ENCODE measurements at places on chromosomes 11 and 22.

DNA sequence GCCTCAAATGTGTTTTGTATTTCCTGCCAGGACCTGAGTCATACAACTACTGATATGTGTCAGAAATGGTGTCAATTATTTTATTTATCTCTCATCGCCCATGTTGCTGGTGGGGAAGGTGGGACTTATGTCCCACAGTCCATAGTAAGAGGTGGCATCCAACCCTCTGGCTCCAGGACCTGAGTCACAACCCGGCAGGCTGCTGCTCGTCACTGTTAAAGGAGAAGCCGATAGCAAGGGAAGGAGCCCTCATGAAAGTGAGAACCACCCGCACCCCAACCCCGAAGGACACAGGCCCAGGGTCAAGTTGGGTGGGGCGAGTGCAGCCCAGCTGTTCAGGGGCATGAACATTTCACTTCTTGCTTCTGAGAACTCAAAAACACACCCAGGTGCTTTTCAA is 33.1 kb upstream of the TP53I11 start:
- DNase-seq: no peak

- no peak for DNase-seq
Measured at GRCh38 chr22:48635816-48636215, 1191.9 kb downstream of the BRD1 start.

GRCh38 chr11:61820174-61820573 is 3.4 kb upstream of the FADS1 start:
- no peak for DNase-seq

DNA sequence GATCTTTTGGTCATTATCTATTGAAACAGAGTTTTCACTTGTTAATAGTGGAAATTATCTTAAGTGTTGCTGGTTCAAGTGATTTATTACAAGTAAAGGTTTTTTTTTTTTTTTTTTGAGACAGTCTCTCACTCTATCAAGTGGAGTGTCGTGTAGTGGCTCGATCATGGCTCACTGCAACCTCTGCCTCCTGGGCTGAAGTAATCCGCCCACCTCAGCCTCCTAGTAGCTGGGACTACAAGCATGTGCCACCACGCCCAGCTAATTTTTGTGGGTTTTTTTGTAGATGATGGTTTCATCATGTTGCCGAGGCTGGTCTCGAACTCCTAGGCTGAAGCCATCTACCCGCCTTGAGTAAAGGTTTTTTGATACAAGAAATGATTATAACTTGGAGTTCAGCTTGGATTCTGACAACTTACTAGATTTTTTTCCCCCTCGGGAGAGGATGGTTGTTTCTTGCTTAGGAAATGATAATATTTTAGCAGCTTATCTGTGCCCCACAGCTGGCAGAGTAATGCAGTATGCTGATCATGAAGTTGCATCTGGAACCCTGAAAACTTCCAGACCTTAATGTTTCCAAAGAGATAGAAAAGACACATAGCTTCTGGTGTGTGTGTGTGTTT is 68.9 kb downstream of the MTMR3 start:
- no peak for DNase-seq

DNA sequence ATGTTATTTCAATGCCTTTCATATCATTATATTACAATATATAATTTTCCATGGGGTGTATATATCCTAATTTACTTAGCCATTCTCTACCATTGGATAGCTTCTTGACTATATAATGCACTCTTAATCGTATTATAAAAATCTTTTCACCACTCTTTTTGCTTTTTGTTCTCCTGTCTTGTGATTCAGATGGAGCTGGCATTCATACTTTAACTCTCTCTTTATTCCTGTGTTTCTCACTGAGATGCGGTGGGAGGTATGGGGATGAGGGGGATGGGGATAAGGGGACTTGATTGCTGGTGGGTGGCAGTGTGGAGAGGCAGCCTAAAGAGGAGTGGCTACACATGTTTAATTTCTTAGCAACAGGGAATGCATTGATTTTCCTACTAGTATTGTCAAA is 105.9 kb downstream of the NELL1 start:
- no peak for DNase-seq

DNA sequence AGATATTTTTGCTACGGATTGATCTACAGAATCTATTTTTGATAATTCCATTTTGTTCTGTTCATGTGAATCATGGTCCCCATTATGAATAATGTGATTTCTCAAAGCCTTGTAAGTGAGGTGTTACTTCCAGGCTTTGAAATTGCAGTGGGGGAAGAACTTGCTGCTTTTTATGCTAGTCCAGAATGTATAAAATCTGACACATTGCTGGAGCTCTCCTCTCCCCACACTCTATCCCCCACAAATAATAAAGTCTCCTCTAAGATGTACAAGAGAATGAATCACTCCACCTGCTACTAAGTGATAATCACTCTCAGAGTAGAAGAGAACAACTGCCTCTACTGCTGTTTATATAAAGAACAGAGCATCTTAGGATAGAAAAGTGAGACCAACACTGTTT is 5.9 kb upstream of the RAB6A start:
- no peak for DNase-seq

DNA sequence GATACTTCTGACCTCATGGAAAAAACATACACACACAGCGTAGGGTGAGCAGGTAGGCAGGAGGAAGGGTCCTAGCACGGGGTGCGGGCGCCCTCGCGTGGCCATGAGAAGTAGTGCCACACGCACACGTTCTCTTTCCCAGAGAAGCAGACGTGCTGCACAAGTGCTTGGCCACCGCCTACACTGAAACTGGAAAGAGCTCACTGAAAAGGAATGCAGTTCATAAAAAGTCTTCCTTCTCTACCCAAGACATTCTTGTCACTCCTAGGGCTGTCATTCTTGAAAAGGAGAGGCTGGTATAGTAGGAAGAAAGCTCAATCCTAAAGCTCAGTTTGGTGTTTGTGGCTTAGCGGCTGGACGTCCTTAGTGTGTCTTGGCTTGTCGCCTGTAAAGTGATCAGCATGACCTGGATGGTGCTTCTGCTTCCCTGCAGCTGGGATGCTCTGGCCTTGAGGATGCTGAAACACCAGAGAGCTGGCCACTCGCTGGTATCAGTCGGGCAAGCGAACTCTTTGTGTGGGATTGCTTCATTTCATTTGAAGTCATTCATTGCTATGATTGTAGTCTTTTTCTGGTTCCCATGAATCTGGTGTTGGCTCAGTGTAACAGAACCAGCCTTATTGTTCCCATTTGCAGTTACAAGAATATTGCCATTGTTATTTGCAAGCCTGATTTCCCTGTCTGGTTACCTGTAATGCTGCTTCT is 303.8 kb downstream of the NTM start:
- DNase-seq: no peak

- no peak for DNase-seq
Measured at GRCh38 chr11:133907841-133908241, 48.9 kb downstream of the IGSF9B start.

- DNase-seq: no peak
Measured at GRCh38 chr11:125404157-125404810, 91.8 kb downstream of the FEZ1 start.

GRCh38 chr22:22474733-22475132 is 33.8 kb downstream of the ZNF280B start:
- DNase-seq: no peak

DNA sequence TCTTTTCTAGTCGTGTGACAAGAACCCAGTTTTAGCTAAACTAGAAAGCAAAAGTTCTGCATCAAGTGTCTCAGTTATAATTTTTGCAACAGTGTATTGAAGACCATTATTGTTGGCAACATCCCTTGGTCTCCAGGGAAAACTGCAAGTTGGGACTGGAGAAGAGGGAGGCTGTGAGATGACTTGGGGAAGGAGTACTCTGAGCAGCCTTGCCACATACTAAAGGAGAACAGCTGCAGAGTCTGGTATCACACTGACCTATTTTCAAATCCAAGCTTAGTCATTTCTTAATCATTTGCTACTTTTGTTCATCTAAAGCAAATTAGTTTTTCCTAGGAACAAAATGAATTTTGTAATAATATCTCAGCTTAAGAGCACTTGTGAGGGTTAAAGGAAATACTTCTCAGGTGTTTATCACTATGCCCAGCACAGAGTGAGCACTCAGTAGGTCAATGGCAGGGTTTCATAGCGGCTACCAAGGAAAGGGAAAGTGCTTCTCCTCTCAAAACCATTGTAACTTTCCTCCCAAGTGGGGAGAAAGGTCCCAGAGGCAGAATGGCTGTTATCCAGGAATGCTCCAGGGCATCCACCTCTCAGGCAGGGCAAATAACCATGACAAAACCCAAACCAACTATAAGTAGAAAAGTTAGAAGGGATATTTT is 247.1 kb downstream of the C11orf87 start:
- no peak for DNase-seq

GRCh38 chr11:60700689-60701468 is 1.5 kb downstream of the MS4A8 start:
- no peak for DNase-seq

DNA sequence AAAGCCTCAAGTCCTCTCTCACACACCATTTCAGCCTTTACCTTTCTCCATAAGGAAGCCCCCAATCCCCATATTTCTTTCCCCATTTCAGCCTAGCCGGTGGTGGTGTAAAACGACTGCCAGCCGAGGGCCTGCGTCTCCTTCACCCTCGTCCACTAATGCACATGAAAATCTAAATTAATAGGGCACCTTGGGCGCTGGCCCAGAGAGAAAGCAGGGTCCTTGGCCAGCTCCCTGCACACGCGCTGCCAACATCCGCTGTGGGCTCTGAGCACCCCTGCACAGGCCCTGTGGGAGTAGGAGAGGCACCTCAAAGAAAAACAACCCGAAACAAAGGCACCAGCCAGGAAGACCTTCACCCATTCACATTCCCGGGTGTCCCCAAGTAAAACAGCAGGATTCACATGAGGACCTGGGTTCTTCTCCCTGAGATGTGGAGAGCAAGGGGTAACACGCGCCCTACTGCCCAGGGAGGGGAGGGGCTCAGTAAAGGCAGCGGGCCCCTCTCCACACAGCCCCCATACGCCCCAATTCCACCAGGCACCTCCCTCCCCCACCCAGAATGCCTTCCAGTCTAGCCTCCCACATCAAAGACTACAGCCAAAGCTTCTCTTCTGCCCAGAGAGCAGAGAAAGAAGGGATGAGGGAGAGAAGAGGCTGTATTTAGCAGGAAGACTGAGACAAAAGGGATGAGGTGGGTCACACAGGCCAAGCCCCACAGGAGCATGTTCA is 79.0 kb downstream of the MICAL3 start:
- no peak for DNase-seq

DNA sequence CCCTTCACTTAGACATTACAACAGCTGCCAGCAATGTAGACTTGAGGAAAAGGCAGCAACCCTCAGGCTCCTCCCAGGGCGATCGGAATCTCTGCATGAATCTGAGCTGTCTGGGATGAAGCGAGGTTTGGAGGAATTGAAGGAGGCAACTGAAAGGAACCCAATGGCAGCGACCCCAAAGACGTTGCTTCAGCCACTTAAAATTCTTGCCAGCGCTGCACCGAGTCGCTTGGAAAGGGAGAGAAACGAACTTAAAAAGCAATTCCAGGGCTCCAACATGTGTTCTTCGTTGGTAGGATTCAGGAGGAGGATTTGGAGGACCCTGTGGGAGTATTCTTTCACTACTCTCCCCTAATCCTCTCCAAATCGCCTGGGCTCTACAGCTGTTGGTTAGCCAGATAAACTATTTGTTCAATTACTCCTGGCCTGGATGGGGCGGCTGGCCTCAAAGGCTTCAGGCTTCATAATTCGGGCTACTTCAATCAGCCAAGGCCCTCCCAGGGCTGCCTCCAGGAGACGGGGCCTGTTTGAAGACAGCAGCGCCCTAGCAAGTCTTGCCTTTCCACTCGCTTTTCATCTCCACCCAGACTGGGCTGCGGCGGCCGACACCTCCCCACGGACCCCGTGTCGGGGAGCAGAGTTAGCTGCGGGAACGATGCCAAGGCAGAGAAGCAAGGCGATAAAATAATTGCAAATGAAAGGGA is 72.4 kb upstream of the TMEM45B start:
- DNase-seq: no peak

DNA sequence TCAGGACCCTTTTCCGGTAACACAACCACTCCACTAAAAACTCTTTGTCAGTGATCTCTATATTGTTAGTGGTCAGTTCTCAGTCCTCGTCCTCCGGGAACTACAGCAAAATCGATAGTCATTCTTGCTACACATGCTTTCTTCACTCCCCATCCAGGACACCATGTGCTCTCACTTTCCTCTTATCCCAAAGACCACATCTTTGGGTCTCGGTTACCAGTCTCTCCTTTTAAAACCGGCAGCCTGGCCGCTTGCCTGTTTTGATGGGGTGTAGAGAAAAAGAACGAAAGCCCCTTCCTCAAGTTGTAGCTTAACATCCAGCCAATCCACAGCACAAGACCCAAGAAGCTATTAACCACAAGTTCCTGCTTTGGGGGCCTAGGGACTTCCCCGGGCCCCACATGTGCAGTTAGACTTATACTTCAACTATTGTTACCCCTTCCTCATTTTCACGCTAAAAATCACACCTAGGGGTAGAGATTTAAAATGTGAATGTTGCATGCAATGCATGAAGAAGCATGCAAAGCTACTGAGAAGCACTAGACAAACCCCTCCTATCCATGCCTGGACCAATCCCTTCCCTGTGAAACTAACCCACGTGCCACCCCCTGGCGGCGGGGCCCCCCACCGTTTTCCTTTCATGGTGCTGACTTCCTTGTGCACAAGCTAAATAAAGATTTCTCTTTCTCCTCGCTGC is 1.5 kb upstream of the TOLLIP start:
- DNase-seq: no peak

DNA sequence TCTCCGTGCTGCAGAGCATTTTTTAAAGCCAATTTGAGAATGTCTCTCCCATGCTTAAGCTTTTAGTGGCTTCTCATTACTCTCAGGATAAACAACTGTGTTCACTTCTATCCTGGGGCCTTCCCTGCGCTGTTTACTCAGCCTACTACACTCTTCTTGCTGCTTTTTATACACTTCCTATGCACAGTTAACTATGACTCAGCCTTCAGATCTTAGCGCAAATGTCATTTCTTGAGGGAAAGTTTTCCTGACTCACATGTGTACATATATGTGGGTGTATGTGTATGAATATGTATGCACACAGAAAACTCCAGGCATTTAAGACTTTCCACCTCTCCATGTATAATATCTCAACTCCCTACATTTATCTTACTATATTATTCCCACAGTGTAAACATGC is 9.8 kb downstream of the THAP12 start:
- no peak for DNase-seq

- no peak for DNase-seq
Measured at GRCh38 chr22:38941488-38941987, 15.9 kb upstream of the APOBEC3A start.

Measured in stimulated activated CD8-positive, alpha-beta memory T cell treated with anti-CD3 and anti-CD28 coated beads, Interleukin-7, amount 100 ng/mL, for 1 hour (primary cell).